ENCODE measurements at places on chromosomes 16 and 17.

DNA sequence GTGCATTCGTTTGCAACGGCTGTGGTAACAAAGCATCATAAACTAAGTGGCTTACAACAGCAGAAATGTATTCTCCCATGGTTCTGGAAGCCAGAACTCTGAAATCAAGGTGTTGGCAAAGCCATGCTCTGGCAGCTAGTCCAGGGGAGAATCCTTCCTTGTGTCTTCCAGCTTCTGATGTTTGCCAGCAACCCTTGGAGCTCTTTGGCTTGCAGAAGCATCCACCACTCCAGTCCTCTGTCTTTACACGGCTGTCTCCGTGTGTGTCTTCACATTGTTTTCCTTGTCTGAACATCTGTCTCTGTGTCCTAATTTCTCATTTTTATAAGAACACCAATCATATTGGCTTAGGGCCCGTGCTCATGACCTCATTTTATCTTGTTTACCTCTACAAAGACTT is 265.3 kb upstream of the HSBP1 start:
- DNase-seq = no peak

GRCh38 chr16:20377181-20377580 is 24.7 kb upstream of the UMOD start:
- no peak for DNase-seq

- DNase-seq = no peak
These were observed 5.1 kb upstream of the KLHL36 start for GRCh38 chr16:84643180-84643583.

DNA sequence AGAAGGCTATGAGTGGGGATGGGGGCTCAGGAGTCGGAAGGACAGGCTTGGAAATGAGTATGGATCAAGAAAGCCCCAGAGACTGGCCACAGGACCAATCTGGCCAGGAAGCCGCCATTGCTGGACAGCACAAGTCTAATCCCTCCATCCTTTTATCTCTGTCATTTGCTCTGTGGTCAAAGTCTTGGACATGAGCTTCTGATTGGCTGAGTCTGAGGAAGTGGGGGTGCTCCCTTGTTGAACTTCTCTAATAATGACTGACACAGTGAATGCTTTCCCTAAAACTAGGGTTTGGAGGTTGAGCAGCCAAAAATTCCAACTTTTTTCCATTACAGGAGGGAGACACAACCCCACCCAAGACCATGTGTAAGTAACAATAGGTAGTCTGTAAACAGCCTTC is 97.4 kb downstream of the MARF1 start:
- no peak for DNase-seq

GRCh38 chr17:70525961-70526360 is 356.6 kb downstream of the KCNJ2 start:
- DNase-seq = no peak

DNA sequence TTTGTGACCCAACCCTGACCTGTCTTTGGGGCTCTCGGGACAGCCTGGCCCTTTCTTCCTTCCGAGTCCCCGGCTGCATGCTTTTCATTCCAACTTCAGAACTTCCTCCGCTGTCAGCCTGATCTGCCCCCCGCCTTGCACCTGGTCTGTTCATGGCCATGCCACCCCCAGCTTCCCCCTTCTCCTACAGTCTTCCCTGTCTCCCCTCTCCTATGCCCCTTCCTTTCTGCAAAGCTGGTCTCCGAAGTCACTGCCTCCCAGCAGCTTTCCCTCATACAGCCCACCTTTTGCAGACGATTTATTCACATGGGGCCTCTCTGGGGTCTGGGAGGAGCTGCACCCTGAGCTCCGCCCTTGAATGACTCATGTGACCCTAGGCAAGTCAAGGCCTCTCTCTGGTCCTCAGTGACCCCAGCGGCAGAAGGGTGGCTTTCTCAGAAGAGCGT is 47.1 kb upstream of the SDK2 start:
- DNase-seq = no peak

GRCh38 chr17:82108038-82108437 is 10.0 kb upstream of the FASN start:
- no peak for DNase-seq

GRCh38 chr16:24580665-24581064 is 41.3 kb downstream of the RBBP6 start:
- no peak for DNase-seq

DNA sequence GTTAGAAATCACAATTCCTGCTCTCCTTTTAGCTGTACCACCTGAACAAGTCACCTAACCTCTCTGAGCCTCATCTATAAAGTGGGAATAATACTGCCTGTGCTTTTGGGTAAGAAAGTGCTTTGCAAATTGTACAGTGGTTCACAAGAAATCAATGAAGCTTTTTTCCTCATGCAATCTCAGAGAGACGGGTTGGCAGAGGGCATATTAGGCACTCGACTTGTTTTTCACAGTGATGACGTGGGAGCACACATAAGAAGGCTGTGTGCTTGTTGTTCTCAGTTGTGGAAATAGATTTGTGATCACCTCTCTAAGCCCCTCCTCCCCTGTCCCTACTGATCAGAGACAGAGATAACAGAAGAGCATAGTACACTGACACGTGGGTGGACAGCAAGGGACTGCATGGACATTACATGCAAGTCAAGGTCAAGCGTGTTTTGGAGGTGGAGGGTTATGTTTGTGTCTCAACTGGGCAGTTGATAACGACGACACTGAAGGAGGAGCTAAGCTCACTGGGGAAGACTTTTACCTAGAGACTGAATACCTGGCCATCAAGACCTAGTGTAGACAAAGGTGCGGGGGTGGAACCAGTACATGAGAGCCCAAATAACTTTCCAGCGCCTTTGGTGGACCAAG is 1.7 kb upstream of the GPT2 start:
- no peak for DNase-seq

GRCh38 chr16:83578171-83578570 is 229.6 kb upstream of the HSBP1 start:
- no peak for DNase-seq

- DNase-seq = no peak
These were observed 10.8 kb downstream of the KCTD5 start for GRCh38 chr16:2692948-2693651.

DNA sequence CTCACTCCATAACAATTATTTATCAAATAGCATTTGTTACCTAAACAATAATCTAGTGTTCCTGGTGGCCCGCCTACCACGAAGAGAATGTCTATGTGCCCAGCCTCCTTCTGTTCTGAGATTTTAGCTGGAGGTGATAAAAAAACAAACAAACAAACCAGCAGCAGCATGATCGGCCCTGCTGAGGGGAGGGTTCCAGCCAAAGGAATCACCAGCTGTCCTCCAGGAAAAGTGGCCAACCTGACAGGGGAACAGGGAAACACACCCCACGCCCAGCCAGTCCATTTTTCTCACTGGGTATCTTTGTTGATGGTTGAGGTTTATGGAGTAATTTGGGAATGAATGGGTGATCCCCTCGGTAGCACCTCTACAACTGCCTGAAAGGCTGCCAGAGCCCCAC is 203.0 kb upstream of the DYNLRB2 start:
- no peak for DNase-seq

- no peak for DNase-seq
These were observed 157.3 kb downstream of the VPS53 start for GRCh38 chr17:557371-557770.

DNA sequence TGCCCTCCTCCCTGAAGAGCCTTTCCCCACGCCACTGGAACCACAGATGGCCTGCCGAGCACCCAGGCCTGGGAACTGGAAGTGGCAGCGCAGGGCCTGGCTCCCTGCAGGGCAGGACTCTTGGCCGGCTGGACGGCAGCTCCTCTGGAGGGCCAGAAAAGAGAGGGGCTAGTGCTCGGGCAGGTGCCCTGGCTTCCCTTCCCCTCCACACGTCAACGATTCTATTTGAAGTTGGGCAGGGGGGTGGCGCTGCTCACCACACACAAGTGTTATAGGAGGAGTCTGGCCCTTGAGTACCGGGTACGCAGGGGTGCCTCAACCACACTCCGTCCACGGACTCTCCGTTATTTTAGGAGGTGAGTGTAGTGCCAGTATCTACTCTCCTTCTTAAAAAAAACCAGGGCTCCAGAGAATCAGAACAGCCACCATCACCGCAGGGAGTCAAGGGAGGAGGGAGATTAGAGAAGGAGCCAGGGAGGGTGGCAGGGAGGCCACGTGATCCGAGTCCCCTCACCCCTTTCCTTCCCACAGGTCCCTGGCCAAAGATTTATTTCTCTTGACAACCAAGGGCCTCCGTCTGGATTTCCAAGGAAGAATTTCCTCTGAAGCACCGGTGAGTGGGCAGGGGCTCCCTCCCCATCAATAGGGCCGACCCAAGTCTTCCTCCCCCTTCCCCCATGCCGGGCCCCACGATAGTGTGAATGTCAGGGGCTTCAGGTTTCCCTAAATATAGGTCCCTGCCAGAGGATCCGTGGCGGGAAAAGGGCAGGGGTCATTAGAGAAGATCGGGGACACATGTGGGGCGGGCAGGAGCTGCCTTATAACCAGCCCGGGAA is 1.4 kb upstream of the ALDOA start:
- DNase-seq = peak; percentile 84

- no peak for DNase-seq
These were observed 56.7 kb upstream of the TOB1 start for GRCh38 chr17:50922721-50923405.

- DNase-seq = no peak
These were observed 410.0 kb upstream of the SOX9 start for GRCh38 chr17:71710816-71711215.

- DNase-seq = no peak
These were observed 322.5 kb downstream of the PMP22 start for GRCh38 chr17:14942526-14943190.

- no peak for DNase-seq
These were observed 1.6 kb downstream of the XYLT1 start for GRCh38 chr16:17469011-17469740.

- no peak for DNase-seq
These were observed 8.6 kb downstream of the XYLT1 start for GRCh38 chr16:17461951-17462729.

DNA sequence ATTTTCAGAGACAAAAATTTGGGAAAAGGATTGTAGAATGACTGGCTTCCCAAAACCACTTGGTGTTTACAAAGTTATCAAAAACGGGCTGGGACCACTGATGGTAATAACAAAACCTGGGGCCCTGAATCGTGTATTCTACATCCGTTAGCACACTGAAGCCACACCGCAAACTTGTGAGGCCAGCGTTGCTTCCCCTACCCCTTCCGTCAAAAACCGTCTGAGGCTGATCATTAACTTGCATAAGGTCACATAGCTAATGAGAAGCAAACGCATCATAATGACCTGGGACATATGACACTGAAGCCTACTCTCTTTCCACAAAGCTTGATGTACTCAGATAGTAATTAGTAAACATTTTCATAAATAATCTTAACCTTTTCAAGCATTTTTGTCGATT is 704.3 kb downstream of the MAF start:
- DNase-seq = peak; percentile 58

GRCh38 chr16:73473713-73474112 is 425.8 kb upstream of the ZFHX3 start:
- DNase-seq = no peak

DNA sequence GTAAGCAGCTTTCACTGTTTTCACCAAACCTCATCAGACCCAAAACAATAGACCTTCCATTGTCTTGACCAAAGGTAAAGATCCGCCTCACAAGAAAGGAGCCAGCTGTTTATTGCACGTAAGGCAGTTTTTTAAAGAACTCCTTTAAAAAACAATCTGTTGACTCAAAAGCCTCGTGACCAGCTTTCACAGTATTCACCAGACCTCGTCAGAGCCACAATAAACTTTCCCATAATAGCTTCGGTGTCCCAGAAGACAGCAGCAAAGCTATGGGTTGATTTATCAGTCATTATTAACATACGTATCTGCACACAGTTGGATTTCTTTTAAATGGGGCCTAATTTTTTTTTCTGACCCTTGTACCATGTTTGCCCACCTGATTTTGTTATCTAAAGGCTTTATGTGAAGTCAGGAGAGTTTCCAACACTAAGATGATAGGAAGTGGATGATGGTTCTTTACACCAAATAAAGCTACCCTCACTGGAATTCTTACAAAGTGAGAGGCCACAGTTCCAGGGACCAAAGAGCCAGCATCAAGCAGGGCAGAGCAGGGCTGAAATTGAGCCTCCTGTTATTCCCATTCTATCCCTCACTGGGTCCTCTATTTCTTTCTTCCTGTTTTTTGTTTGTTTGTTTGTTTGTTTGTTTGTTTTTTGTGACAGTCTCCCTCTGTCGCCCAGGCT is 17.6 kb upstream of the HELZ start:
- no peak for DNase-seq

GRCh38 chr17:1480747-1481465 is 11.6 kb downstream of the MYO1C start:
- DNase-seq = no peak

Data from activated CD4-positive, alpha-beta T cell treated with anti-CD3 and anti-CD28 coated beads, Interleukin-2, amount 50 U/mL, for 48 hours (primary cell).